G401 (cell line): ENCODE measurements at places on chromosomes 7 and 10. TPM values are rescaled to one million over a fixed set of nuclear protein-coding genes. Genes with fewer than 3 reads are reported as not detected.

- peak; percentile 11 for DNase-seq
These were observed 61.7 kb downstream of the SH2D4B start for GRCh38 chr10:80599424-80599847.

GRCh38 chr7:11297126-11297625 lies 323.5 kb downstream of the PHF14 start:
- DNase-seq: no peak

GRCh38 chr7:158016180-158017097 lies 571.2 kb downstream of the PTPRN2 start:
- DNase-seq: peak; percentile 76

MEIG1 gene
- total RNA-seq: not detected in 2 replicates

GRCh38 chr10:6212806-6213205 lies 10.1 kb downstream of the PFKFB3 start:
- DNase-seq: no peak

GRCh38 chr10:100128951-100129350 lies 47.3 kb upstream of the CPN1 start:
- DNase-seq: no peak

PPP1R9A gene
- 3.3 and 8.2 TPM in 2 replicates for total RNA-seq

DNA sequence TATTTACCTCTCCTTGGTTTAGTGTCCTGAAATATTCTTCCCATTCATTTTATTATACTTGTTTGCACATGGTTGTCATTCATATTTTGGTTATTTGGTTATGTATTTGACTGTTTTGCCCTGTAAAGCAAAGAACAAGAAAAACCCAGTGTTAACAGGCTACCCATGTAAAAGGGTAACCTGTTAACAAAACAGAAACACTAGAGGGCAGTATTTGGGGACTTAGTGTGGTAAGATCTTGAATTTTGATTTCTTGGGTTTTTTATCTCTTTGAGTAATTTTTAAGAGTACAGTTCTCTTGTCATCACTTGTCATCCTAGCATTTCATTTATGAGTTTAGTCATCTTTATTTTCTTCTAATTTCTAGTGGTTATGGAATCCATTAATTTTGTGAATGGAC lies 51.3 kb downstream of the POLL start:
- DNase-seq: peak; percentile 32

DNA sequence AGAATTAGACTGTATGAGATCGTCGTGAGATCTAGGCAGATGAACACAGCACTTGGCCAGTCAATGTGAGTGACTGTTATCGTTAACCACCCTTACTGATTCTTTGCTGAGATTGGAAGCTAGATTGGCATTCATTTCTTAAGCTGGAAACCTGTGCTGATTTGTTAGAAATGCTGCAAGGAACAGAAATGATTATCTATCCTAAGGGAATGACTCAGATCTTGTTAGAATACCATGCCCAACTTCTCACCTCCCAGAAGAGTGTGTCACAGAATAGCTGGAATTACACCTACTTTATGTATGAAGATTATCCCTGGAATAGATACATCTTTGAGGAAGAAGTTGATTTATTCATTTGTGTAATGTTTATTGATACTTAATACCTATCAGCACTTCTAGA lies 275.2 kb downstream of the AUTS2 start:
- DNase-seq: no peak

- DNase-seq: no peak
These were observed 81.6 kb downstream of the PRKAG2 start for GRCh38 chr7:151795168-151795811.
